ENCODE measurements at places on chromosomes 5 and 9.
A peak's percentile ranks its signal among the peaks of the same experiment; 100 is the strongest.

GRCh38 chr5:32083981-32084430 is 90.1 kb downstream of the GOLPH3 start:
- no peak for DNase-seq

GRCh38 chr9:86637515-86637914 is 283.3 kb upstream of the TUT7 start:
- DNase-seq = no peak

GRCh38 chr9:73024601-73025034 is 71.8 kb upstream of the ALDH1A1 start:
- no peak for DNase-seq

DNA sequence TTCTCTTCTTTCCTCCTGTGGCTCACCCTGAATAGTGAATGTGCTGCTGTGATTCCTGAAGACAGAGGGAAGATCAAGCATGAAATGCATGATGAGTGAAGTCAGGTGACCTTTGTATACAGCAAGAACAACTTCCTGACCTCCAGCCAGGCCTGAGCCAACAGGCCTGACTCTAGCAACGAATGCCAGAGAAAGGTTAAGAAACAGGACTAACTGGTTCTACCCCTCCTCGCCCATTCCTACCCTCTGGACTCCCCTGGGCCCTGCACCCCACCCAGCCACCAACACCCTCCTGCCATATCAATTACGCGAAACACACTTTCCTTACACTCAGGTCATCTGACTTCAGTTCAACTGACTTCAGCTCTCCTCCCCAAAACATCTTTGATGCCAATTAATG is 4.9 kb downstream of the SUSD1 start:
- no peak for DNase-seq

DNA sequence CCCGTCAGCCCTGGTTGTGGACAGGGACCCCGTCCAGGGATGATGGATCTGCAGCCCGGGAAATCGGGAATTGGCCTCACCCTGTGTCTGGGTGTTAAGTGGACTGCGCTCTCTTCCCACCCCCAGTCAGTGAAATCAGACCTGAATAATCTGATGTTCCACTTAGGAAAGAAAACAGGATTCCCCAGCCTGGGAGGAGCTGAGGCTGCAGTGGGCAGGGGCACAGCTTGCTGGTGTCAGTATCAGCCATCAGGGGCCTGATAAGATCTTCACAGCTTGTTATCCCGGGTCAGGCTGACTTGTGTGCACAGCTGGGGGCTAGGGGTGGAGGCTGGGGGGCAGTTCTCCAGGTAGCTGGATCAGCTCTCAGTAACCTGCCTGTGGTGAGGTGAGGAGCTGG is 29.1 kb downstream of the LMX1B start:
- no peak for DNase-seq

- no peak for DNase-seq
These were observed 731.6 kb downstream of the DNAH5 start for GRCh38 chr5:13212886-13213285.

- DNase-seq = no peak
These were observed 5.9 kb upstream of the CXXC5 start for GRCh38 chr5:139642213-139642612.

DNA sequence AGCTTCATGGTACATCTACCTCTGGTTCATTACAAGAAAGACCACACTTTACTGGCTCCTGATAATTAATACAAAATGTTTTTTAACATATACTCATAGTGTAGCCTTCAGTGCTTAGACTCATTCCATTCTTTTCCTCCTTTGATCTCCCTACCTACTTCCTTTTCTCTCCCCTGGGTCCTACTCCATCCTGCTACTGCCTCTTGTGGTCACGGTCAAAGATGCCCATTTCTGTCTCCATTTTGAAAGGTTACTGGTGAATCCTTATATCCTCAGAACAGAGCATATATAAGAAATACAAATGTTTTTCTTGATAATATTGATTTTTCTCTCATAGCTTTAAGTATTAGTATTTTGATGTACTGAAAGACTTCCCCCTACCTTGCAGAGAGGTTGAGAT is 375.9 kb downstream of the ARRDC3 start:
- no peak for DNase-seq

- no peak for DNase-seq
These were observed 379.3 kb downstream of the PLK2 start for GRCh38 chr5:58080573-58080972.

- no peak for DNase-seq
These were observed 11.7 kb upstream of the OR1J2 start for GRCh38 chr9:122498883-122499288.

DNA sequence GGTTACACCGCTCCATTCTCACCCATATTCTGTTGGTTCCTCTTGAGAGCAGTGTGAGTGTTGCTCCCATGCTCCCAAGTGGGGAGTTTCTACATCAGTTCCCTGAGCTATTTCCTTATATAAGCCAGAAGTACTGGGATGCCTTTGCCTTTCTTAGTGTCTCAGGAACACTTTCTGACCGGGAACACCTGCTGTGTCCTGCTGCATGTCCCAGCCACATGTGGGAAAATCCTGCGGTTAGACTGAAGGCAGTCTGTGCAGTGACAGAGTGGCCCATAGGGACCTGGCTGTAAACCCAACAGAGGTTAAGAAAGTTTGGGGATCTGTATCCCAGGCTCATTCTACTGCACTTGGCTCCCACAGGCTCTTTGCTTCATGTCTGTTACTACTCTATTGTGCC is 126.0 kb downstream of the EGFLAM start:
- DNase-seq = no peak

- DNase-seq = no peak
These were observed 163.4 kb upstream of the DMAC1 start for GRCh38 chr9:7963026-7963425.

- no peak for DNase-seq
These were observed 664.9 kb upstream of the WWC1 start for GRCh38 chr5:167626341-167627123.

DNA sequence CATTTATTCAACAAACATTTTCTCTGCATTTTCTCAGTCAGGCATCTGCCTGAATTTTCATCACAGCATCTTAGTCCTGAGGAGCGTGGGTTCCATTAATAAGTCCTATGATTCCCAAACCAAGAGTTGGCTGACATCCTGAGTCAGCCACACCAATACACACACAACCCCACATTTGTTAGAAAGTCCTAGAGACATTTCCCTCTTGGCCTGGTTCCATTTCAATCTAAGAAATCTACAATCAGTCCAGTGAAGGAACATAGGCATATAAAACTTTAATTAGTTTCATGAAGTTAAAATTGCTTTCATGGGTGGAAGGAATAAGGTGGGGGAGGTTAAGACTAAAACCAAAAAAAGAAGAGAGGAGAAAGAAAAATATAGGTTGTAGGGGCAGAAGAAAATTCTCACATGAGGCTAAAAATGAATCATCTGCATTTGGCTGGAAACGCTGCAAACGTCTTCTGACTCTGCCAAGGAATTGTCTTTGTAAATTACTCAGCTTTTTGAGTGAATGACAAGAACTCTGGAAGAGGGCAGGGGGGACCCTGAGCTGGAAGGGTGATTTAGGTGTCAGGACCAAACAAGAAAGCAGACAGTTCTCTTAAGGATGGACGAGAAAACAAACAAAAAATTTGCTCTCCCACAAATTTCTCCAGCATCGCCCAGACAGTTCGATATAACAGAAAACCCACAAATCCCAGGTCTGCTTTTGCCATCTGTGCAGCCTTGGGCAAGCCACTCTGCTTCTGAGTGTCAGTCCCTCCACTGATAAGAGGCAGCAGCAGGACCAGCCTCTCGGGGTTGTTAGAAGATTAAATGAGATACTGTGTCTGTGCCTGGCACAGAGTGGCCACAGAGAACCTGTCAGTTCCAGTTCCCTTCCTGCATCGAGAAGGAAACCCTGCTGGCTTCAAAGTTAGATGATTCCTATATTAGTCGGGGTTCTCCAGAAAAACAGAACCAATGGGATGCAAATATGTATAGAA is 289.7 kb downstream of the CDK5RAP2 start:
- DNase-seq = no peak

DNA sequence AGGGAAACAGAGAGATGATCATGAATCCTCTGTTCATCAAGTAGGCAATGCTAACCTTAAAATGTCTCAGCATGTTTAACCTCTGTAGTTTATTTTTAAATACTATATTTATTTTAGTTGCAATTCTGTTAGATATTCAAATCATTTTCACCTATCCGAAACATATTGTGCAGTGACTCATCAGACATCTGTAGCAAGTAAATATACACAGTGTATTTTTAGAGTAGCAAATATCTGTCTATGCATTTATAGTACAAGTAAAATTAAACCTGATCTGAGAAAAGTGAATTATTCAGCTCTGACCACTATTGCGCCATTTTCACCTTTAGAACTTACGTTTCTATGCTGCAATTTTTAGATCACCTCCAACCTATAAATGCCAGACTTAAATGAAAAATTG is 24.3 kb upstream of the TUSC1 start:
- no peak for DNase-seq

- no peak for DNase-seq
These were observed 14.1 kb downstream of the ZER1 start for GRCh38 chr9:128757602-128758001.

DNA sequence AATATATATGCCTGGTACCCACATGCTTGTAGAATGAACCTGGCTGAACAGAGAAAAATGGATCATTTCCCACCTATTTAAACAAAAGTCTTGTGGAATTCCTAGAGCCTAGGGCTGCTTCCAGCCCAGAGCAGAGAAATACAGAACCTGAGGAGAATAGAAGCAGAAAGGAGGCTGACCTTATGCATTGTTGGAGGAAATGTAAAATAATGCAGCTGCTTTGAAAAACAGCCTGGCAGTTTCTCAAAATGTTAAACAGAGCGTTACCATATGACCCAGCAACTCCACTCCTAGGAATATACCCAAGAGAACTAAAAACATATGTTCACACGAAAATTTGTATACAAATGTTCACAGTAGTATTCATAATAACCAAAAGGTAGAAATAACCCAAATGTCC is 15.1 kb downstream of the MAPKAP1 start:
- no peak for DNase-seq

DNA sequence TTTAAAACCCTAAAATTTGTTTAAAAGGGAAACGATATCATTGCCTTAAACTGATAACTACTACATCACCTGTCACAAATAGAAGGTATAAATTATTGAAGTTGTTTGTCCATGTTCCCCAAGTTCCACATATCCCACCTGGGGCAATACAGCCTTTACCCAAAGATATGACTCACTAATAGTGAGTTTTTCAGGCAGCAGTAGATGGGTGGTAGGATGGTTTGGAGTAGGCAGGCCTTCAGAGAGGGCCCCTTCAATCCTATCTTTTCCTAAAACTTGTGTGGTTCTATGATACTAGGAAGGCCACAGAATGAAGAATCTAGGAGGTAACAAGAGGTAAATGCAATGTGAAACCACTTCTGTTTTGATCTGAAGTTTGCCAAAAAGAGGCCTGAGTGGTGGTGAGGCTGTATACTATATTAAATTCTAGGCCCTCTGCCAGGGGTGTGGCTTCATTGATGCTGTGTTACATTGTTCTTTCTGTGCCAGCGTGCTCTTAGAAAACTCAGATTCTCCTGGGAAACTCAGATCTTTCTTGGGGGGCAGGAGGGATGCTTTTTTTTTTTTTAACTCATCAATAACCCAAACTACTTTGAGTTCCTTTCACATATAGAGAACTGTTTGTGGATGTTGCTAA is 7.2 kb downstream of the CYSTM1 start:
- DNase-seq = no peak

GRCh38 chr5:53201746-53202145 is 92.2 kb upstream of the MOCS2 start:
- DNase-seq = no peak

DNA sequence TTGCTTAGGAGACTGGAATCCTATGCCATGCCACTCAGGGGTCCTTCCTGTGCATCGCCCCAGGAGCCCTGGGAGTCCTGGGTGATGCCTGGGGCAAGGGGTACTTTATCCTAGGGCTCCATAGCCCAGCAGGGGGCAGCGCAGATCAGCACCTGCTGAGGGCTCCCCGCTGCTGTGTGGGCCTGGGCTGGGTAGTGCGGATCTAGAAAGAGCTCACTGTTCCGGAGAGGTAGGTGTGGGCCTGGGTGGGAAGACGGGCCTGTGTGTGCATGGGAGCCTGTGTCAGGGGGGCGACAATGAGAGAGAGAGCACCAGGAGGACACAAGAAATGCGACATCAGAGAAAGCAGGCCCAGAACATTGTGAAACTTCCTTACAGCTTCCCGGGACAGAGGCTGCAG is 11.4 kb upstream of the DAB2IP start:
- no peak for DNase-seq

DNA sequence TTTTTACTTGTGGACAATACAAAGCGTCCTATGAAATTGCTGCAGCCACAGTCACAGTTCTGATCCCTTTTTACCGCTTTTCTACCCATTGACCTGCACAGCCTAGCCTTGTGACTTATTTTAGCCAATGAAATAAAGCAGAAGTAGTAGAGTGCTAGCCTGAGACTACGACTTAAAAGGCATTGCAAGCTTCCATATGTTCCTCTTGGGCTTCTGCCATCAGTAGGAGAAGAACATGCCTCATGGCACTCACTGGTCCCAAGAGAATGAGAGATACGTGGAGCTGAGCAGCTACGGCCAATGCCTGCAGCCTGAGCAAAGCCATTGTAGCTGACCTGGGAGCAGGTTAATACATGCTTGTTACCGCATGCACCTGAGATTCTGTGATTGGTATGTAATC is 416.6 kb upstream of the CLINT1 start:
- DNase-seq = no peak

- DNase-seq = no peak
These were observed 100.4 kb downstream of the MEF2C start for GRCh38 chr5:88782571-88782970.

- no peak for DNase-seq
These were observed 57.5 kb downstream of the CDH18 start for GRCh38 chr5:19930451-19930850.

DNA sequence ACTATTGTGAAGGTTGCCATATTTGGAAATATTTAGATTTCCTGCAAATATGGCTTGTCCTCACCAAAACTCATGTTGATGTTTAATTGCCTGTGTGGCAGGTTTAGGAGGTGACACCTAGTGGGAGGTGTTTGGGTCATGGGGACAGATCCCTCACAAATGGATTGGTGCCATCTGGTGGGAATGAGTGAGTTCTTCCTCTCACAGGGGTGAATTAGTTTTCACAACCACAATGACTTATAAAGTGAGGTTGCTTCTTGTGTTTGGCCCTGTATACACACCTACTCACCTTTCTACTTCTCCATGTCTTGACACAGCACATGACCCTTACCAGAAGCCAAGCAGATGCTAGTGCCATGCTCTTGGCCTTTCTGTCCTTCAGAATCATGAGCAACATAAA is 41.1 kb downstream of the ISOC1 start:
- DNase-seq = no peak

GRCh38 chr5:56815658-56816545 is 553 bp downstream of the MAP3K1 start:
- DNase-seq = peak; percentile 12

DNA sequence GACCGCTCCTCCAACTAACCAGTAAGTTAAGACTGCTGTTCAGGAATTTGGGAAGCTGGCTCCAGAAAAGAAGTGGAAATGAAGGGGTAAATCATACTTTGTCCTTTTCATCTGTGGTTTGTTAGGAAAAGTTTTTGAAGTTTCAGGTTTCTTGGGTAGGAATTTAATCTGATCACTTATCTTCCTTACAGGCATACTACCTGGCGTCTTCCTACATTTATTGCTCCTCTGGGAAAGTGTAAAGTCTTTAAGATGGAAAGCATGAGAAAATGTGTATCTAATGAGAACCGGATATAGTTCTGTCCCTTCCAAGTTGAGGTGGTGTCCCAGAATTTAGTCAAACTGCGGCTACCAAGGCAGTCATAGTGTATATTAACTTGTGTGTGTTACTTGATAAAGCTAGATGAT is 1.3 kb downstream of the RASA1 start:
- DNase-seq = no peak
